ENCODE measurements at places on chromosomes 13 and 19.

- no peaks in the 10 kb centered on the region for H3K36me3 ChIP-seq
- no peaks in the 10 kb centered on the region for H3K27me3 ChIP-seq
- no peaks in the 10 kb centered on the region for H3K4me1 ChIP-seq
Observed at GRCh38 chr13:94280349-94280748, 199.1 kb downstream of the DCT start.

DNA sequence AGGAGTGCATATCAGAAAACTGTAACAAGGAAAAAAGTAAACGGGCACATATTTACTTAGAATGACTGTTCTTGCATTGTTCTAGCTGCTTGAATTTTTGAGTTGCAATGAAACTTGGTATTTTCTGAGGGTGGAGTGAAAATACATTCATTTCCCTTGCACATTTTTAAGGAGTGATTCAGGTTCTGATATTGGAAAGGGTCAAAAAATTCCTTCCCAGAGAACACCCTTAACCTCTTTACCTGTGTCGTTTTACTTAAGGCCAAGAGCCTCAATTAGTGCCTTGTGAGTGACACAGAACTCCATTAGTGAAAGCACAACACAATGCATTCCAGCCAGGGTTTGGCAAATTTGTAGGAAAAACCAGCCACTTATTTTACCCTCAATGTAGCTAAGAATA lies 2.3 kb downstream of the ITGBL1 start:
- no peak overlapping the region for H3K4me3 ChIP-seq
- H3K36me3 ChIP-seq, result no peaks in the 10 kb centered on the region
- DNase-seq, result no peak
- H3K27ac ChIP-seq, result no peak overlapping the region
- H3K4me1 ChIP-seq, result peaks cover 4% of the 10 kb centered on the region
- peaks cover 1% of the 10 kb centered on the region for H3K27me3 ChIP-seq

GRCh38 chr19:3316659-3317207 lies 49.6 kb upstream of the NFIC start:
- DNase-seq, result no peak
- H3K27ac ChIP-seq, result no peak overlapping the region
- H3K4me3 ChIP-seq, result no peak overlapping the region
- H3K36me3 ChIP-seq, result no peaks in the 10 kb centered on the region
- no peaks in the 10 kb centered on the region for H3K4me1 ChIP-seq

- no peaks in the 10 kb centered on the region for H3K36me3 ChIP-seq
- H3K27me3 ChIP-seq, result no peaks in the 10 kb centered on the region
Observed at GRCh38 chr13:43537124-43537523, 249.6 kb downstream of the ENOX1 start.

DNA sequence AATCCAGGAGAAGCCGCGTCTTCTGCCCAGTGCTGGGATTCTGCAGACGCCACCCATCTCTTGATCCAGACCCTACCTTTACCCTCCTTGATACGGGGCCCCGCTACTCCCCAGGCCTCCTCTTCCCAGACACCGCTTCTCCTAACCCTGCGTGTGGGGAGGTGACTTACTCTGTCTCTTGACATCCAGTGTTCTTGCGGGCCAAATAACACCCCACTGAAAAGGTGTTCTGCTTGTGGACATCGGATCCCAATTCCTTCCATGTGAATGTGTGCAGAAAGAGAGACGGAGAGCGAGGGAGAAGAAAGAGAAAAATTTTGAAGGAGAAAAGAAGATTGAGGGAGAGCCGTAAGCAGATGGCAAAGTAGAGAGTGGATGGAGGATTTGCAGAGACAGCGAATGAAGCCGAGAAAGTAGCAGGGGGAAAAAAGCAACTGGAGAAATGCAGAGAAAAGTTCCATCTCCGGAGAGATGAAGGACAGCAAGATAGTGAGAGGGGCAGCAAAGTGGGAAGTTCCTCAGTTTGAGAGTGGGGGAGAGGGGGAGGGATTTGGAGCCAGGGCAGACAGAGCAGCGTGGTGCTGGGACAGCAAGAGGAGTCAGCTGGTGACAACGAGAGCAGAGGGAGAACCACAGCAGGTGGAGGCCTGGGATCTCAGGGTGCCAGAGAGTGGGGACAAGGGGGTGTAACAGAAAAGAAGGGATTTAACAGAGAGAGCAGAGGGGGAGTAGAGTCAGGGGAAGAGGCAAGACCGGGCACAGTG lies 814 bp downstream of the ZNF480 start:
- DNase-seq, result no peak
- peaks cover 16% of the 10 kb centered on the region for H3K4me1 ChIP-seq

GRCh38 chr13:56687131-56687530 lies 453.6 kb upstream of the PRR20A start:
- no peaks in the 10 kb centered on the region for H3K36me3 ChIP-seq
- no peaks in the 10 kb centered on the region for H3K27me3 ChIP-seq
- no peaks in the 10 kb centered on the region for H3K4me1 ChIP-seq
- no peak overlapping the region for H3K4me3 ChIP-seq
- no peak for DNase-seq

GRCh38 chr13:28470296-28470695 lies 24.6 kb downstream of the FLT1 start:
- no peak for DNase-seq
- no peaks in the 10 kb centered on the region for H3K36me3 ChIP-seq
- no peak overlapping the region for H3K27ac ChIP-seq
- no peak overlapping the region for H3K4me3 ChIP-seq
- H3K4me1 ChIP-seq, result no peaks in the 10 kb centered on the region

DNA sequence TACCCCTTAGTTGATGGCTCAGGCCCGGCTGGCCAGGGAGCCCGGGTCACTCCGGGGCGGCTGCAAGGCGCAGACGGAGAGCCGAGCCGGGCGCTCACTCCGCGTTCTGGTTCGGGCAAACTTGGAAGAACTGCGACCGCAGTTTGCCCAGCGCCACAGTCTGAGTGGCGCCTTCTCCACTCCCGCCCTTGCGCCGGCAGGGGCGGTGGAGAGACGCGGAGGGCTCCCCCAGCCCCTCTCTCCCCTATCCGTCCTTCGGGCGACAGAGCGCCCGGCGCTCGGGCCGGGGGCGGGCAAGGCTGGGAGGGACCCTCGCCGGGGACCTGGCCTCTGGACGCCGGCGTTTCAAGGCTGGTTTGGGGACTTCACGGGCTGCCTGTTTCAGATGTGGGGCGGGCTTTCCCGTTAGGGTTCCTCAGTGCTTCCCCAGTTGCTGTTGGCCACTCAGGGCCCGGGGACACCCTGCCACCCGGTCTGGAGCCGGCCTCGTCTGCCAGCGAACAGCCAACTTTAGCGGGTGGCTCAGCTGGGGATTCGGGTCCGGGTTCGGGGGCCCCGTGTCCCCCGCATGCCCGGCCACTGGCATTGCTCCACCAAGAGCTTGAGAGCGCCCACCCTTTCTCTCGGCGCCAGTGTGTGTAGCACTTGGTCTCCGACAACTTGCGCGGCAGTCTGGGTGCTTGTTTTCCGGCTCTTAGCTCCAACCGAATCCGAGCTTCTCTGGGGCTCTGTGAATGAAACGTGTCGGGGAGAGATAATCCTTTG lies 1.5 kb downstream of the GPC6 start:
- peaks cover 1% of the 10 kb centered on the region for H3K4me1 ChIP-seq
- DNase-seq, result peak; percentile 53
- peak overlapping the region; percentile 92 for H3K27ac ChIP-seq
- H3K36me3 ChIP-seq, result no peaks in the 10 kb centered on the region
- no peaks in the 10 kb centered on the region for H3K27me3 ChIP-seq

GRCh38 chr13:51311957-51312520 lies 27.5 kb upstream of the SERPINE3 start:
- H3K4me1 ChIP-seq, result no peaks in the 10 kb centered on the region
- no peaks in the 10 kb centered on the region for H3K27me3 ChIP-seq
- DNase-seq, result no peak
- H3K4me3 ChIP-seq, result no peak overlapping the region

GRCh38 chr19:28737021-28737895 lies 475.7 kb downstream of the UQCRFS1 start:
- no peak for DNase-seq
- H3K27me3 ChIP-seq, result no peaks in the 10 kb centered on the region
- H3K4me3 ChIP-seq, result no peak overlapping the region
- no peaks in the 10 kb centered on the region for H3K36me3 ChIP-seq

DNA sequence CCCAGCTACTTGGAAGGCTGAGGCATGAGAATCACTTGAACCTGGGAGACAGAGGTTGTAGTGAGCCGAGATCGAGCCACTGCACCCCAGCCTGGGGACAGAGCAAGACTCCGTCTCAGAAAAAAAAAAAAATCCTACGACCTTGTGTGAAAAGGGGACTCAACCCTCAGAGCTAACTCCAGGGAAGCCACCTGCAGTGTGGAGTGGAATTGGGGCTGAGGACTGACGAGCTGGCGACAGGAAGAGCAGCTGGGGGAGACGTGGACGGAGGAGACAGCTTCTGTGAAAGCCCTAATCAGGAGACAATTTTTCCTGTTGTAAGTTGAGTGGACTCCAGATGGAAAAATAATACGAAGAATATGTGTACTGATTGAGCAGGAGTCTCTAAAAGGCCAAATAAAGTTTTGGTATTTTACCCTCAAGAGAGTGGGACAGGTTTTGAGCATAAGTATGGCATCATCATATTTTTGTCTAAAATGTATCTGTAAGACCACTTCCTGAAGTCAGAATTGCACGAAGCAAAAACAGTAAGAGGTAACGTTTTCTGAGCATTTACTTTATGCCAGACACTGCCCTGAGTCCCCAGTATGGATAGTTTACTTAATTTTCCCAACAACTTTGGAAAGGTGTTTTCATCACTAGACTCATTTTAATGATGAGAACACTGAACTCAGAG lies 12.0 kb upstream of the LAIR1 start:
- no peak overlapping the region for H3K27ac ChIP-seq
- H3K36me3 ChIP-seq, result no peaks in the 10 kb centered on the region
- H3K4me1 ChIP-seq, result no peaks in the 10 kb centered on the region

- no peaks in the 10 kb centered on the region for H3K4me1 ChIP-seq
- no peaks in the 10 kb centered on the region for H3K27me3 ChIP-seq
- H3K27ac ChIP-seq, result no peak overlapping the region
- H3K36me3 ChIP-seq, result no peaks in the 10 kb centered on the region
- H3K4me3 ChIP-seq, result no peak overlapping the region
Observed at GRCh38 chr13:51058461-51059167, 52.5 kb downstream of the C13orf42 start.

GRCh38 chr19:3142292-3142670 lies 6.4 kb downstream of the GNA15 start:
- H3K27me3 ChIP-seq, result no peaks in the 10 kb centered on the region
- no peaks in the 10 kb centered on the region for H3K4me1 ChIP-seq
- no peak overlapping the region for H3K4me3 ChIP-seq
- DNase-seq, result no peak
- H3K36me3 ChIP-seq, result no peaks in the 10 kb centered on the region

DNA sequence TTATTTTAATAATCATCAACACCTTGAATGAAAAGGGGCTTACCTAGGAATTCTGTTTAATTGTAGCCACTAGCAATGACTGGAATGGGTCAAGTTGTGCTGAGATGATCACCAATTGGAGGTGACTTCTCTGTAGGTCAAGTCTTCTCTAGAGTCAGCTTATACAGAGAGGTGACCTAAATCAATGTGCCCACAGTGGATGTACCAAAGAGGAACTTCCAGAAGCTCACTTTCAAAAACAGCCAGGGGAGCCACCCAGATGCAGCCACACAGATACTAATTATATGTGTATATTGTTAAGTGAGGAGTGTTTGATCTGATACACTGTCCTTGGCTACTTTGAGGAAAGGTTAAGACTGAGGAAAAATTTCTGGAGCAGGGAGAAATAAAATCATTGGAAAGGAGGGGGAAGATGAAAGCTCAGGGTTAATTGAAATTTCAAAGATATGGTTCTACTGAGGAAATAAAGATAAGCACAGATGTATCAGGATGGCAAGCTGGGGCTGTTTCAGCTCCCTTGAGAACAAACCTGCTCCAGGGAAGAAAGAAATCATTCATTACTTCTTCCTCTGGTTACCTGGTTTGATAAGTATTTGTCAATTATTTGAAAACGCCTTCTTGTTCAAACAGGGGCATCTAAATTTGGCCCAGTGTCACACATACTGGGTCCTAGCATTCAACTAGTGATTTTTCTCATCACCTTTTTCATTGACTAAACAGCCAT lies 5.1 kb downstream of the GPR183 start:
- no peak for DNase-seq
- no peaks in the 10 kb centered on the region for H3K4me1 ChIP-seq
- no peak overlapping the region for H3K4me3 ChIP-seq
- no peaks in the 10 kb centered on the region for H3K36me3 ChIP-seq
- no peaks in the 10 kb centered on the region for H3K27me3 ChIP-seq

- no peaks in the 10 kb centered on the region for H3K36me3 ChIP-seq
- H3K4me1 ChIP-seq, result no peaks in the 10 kb centered on the region
- H3K27ac ChIP-seq, result no peak overlapping the region
- DNase-seq, result no peak
- H3K27me3 ChIP-seq, result no peaks in the 10 kb centered on the region
- no peak overlapping the region for H3K4me3 ChIP-seq
Observed at GRCh38 chr13:30681843-30682242, 53.5 kb upstream of the ALOX5AP start.

GRCh38 chr19:12774588-12775555 lies at the start of gene HOOK2:
HOOK2 (minus strand) TSS chr19:12775552; CDS start chr19:12775449, 103 bp downstream.
- peak within 1 kb of the TSS; percentile 85 for H3K27ac ChIP-seq
- peaks cover 14% of the 10 kb centered on the region for H3K36me3 ChIP-seq
- peaks cover 27% of the 10 kb centered on the region for H3K4me1 ChIP-seq
- peak; percentile 78 for DNase-seq

- H3K4me3 ChIP-seq, result no peak overlapping the region
- H3K27ac ChIP-seq, result no peak overlapping the region
- H3K27me3 ChIP-seq, result no peaks in the 10 kb centered on the region
- H3K4me1 ChIP-seq, result no peaks in the 10 kb centered on the region
- H3K36me3 ChIP-seq, result no peaks in the 10 kb centered on the region
Observed at GRCh38 chr13:74931698-74932433, 550.1 kb downstream of the TBC1D4 start.

DNA sequence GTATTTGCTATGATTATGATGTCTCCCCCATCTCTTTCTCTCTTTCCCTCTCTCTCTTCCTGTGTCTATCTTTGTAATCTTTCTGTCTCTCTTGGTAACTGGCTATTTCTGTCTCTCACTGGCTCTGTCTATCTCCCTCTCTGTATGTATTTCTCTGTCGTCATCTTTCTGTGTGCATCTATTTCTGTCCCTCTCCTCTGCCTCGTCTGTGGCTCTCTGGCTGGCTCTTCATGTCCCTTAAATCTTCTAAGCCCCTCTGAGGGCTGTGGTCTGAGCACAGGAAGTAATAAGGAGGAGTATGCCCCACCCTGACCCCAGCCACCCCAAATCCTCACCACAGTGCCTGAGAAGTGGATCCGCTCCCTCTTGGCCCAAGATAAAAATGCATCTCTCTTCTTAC lies 104.4 kb downstream of the DNAJC15 start:
- no peak overlapping the region for H3K4me3 ChIP-seq
- no peaks in the 10 kb centered on the region for H3K4me1 ChIP-seq
- no peak overlapping the region for H3K27ac ChIP-seq
- no peaks in the 10 kb centered on the region for H3K27me3 ChIP-seq
- no peaks in the 10 kb centered on the region for H3K36me3 ChIP-seq

Measured in liver (tissue), 10 donors.